ENCODE measurements at places on chromosomes 3 and 15.

DNA sequence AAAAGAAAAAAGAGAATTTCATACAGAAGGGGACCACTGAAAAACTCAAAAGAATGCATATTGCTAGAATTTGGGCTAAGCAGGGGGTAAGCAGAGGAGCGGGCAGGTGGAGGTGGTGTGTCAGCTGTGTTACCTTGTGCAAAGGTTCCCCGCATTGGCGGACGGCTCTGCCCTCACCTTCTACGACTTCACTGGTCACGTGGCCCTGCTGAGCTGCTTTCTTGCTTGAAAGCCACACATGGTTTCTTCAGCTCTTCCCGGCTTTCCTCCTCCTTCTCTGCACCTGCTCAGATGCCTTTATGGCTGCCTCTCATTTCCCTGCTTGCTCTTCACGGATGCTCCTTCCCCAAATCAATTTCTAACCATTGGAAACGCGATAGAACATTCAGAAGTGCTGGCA, 30.5 kb downstream of the FAH start:
- no peak for DNase-seq

GRCh38 chr3:112640276-112640929, 540 bp downstream of the CCDC80 start:
- DNase-seq = peak; percentile 8

GRCh38 chr15:35455201-35455600, 90.8 kb downstream of the DPH6 start:
- DNase-seq = no peak

GRCh38 chr3:31960793-31961431, 20.1 kb downstream of the OSBPL10 start:
- DNase-seq = peak; percentile 75

- no peak for DNase-seq
These were observed 2.0 kb downstream of the MYEF2 start for GRCh38 chr15:48176112-48176511.

GRCh38 chr15:47736143-47736786, 19.0 kb downstream of the SEMA6D start:
- DNase-seq = no peak

GRCh38 chr3:161393310-161393709, 22.0 kb upstream of the SPTSSB start:
- DNase-seq = no peak

GRCh38 chr15:32843219-32843815, 125.5 kb downstream of the GREM1 start:
- DNase-seq = no peak

DNA sequence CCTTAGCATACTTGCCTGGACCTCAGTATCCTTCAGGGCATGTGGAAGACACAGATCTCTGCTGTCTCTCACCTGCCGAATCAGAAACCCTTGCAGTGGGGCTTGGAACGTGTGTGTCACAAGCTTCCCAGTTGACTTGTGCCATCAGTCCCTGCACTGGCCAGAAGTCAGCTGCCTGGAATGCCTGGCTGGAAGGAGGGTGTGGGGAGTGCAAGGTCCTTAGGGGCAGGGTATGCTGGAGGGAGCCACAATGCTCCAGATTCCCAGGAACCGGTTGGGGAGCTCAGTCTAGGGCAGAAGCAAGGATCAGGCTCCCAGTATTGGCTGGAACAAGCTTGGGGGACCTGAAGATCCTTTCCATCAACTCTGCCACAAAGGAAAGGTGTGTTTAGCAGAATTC, 27.1 kb downstream of the SPSB4 start:
- DNase-seq = no peak

DNA sequence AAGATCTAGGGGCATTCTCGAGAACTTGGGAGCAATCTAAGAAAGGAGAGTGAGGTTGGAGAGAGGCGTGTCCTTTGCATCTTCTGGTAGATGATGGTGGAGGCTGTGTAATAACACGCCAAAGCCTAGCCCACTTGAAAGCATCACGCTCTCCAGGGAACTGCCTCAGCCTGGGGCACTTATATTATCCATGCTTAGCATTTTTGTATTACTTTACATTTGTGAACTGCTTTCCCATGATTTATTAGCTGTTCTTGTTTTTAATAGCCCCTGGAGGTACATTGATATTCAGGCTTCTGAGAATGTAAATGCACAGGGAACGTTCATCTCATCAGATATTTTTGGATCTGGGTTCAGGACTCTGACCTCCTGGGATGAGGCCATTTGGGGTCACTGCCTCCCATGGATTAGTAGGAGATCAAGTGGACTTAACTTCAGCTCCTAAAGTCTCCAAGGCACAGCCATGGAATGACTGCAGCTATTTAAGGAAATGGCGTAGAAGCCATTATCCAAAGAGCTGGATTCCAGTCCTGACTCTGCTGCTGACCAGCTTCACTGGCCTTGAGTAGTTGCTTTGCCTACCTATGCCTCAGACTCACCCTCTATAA, 124.9 kb downstream of the LPP start:
- no peak for DNase-seq

GRCh38 chr3:151281671-151282324, 3.5 kb upstream of the P2RY14 start:
- DNase-seq = no peak

DNA sequence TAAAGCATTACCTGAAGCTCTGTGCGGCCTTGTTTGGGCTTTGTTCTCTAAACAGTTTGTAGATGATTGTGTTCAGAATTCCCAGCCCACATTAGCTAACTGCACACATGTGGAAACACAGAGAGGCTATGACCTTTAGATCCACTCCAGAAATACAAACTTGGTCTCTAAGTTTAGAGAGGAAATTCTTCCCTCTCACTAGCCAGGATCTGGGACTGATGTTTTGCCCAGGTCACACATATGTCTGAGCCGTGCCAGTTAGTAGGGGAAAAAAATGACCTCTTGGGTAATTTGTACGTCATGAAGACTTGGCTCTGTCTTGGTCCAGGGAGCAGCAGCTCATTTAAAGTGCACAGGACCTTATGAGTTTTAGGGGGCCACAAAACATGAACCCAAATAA, 223.1 kb downstream of the RBMS3 start:
- no peak for DNase-seq

DNA sequence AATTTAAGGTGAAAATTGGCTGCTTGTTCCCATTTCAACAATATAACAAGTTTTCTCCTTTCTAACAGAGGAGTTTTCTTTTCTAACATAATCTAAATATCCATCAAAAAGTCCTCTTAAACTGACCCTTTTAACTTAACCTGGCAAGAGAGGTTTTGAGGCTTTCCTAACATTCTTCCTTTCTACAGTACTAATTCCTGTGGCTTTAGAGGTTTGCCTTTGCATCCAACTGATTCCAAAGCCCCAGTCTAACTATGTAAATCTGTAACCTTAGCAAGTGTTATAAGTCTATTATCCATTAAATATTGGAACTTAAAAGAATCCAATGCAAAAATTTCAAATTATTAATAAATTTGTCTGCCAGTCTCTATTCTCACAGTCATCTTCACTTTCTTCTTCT, 134.1 kb downstream of the ISL2 start:
- DNase-seq = no peak

- no peak for DNase-seq
These were observed 46.6 kb downstream of the ASB7 start for GRCh38 chr15:100648951-100649350.

GRCh38 chr3:160697637-160698380, 20.8 kb downstream of the ARL14 start:
- DNase-seq = no peak

GRCh38 chr3:108951820-108952501, 1.7 kb downstream of the GUCA1C start:
- no peak for DNase-seq

GRCh38 chr3:66348704-66349103, 127.9 kb downstream of the SLC25A26 start:
- no peak for DNase-seq

- no peak for DNase-seq
These were observed 129.1 kb downstream of the ATP10A start for GRCh38 chr15:25733856-25734679.

- DNase-seq = peak; percentile 48
These were observed 277.4 kb upstream of the NR2E3 start for GRCh38 chr15:71532994-71533393.

DNA sequence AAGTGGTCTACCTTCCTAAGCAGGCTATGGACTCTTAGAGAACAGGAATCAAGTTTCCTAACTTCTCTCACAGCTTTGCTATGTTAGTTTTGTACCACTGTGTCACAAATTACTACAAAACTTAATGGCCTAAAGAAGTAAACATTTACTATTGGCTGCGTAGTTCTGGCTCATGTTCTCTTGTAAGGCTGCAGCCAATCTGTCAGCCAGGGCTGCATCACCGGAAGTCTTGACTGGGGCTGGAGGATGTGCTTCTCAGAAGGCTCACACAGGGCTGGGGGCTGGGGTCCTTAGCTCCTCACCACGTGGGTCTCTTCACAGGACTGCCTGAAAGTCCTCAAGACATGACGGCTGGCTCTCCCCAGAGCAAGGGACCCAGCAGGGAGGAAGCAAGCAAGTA, 15.5 kb downstream of the STIMATE start:
- no peak for DNase-seq

DNA sequence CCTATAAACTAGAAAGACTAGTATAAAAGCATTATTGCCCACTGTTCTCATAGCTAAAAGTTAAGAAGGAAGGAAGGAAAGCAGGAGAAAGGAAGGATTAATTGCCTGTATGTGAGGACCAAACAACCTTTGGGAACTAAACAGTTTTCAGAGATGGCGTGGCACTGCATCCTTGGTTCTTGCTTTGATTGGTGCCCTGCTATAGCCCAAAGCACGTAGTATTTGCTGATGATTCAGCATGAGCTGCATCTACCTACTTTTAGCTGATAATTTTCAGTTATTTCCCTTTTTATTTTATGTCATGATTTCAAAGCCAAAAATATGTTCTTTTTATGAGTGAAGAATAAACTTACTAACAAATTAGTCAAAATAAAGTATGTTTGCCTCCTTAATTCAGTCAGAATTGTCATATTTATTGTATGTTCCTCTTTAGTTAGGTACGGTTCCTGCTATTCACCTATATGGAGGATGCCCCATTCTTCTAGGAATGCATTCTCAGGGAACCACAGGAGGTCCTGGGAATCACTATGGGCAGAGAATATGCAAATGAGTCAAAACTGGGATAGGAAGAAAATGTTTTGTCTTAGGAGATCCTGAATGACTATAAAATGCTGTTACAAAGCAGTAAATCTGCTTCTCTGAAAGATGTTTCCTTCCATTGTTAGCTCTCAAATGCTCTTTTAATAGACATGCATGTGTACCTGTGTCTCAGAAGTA, 65.4 kb upstream of the THSD4 start:
- no peak for DNase-seq

DNA sequence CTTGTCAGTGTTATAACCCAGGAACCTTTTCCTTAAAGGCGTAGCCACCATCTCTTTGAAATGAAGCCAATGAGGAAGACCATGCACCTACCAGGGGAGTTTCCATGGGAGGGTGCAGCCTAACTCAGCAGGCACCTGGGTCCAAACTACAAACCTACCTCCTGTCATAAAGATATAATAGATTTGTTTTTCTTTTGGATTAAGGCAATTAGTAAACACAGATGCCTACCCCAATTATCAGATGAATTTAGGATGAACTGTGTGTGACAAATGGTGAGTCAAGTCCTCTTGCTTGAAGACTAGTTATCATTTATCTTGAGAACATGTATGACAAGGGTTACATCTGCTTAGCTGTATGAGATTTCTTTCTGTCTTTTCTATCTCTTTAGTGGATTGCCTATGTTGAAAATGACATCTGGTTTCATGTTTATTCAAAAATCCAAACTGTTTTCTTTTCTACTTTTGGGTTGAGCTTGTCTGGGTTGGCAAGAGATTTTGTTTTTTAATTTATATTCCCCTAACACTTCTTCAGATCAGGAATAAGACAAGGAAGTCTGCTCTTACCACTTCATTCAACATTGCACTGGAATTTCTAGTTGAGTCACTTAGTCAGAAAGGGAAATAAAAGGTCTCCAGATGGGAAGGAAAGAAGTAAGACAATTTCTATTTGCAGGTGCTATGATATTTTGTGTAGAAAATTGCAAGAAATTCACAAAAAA, 149.9 kb downstream of the NEK10 start:
- no peak for DNase-seq

- DNase-seq = peak; percentile 76
These were observed 612 bp upstream of the TBL1XR1 start for GRCh38 chr3:177197727-177198460.

DNA sequence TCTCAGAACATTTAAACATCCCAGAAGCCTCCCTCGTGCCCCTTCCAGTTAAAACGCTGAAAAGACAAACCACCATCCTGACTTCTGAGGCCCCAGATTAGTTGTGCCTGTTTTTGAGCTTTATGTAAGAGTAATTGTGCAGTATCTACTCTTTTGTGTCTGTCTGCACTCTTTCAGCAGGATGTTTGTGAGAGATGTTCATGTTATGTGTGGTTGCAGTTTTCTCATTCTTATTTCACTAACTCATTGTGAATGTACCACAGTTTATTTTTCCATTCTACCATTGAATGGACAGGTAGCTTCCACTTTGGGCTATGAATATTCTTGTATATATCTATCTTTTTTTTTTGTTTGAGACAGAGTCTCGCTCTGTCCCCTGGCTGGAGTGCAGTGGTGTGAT, 40.3 kb downstream of the MINAR1 start:
- DNase-seq = no peak

GRCh38 chr15:69297642-69298353, 914 bp upstream of the PAQR5 start:
- no peak for DNase-seq

GRCh38 chr15:60426870-60427508, 29.2 kb upstream of the ANXA2 start:
- no peak for DNase-seq

DNA sequence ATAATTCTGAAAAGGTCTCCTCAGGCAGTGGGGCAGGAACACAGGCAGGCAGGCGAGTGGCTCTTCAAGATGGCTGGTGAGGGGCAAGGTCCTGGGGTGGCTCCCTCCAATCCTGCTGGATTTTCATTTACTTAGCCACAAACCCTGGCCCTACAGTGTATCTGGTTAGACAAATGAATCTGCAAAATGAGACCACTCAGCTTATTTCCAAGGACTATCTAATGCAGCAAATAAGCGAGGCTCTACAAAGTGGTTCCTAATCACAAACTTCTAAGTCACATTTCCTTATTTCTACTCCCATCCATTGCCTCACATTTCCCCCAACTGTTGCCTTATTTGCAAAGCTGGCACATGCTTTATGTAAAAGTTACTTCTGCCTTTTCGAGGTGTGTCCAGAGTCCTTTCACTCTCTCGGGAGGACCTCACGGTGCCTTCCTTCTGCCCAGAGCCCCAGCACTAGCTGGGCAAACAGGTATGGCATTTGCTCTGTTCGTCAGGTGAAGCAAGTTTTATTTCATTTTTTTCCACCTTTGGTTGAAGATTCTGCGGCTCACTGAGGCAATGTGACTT, 40.5 kb downstream of the CCDC12 start:
- DNase-seq = no peak

DNA sequence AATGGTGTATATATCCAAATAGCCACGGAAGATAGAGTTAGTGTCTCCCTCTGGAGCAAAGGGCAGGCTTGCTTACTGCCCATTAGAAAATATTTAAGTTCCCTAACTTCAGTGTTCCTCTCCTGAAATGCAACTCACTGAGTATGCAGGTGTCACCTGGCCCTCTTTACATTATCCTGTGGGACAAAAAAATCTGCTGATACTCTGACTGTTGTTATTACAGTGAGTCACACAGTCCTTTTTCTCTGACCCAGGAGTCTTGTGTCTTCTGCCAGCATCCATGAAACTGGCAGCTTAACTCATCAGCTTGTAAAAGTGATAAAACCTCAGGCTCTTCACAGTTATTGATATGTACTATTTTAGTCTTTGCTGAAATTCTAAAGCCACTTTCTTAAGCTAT, 42.2 kb upstream of the RASGRF1 start:
- DNase-seq = no peak
